GM04503 (cell line): ENCODE measurements at places on chromosomes 3 and 15.

GRCh38 chr3:4736284-4736861, 242.9 kb upstream of the BHLHE40 start:
- no peak for DNase-seq

DNA sequence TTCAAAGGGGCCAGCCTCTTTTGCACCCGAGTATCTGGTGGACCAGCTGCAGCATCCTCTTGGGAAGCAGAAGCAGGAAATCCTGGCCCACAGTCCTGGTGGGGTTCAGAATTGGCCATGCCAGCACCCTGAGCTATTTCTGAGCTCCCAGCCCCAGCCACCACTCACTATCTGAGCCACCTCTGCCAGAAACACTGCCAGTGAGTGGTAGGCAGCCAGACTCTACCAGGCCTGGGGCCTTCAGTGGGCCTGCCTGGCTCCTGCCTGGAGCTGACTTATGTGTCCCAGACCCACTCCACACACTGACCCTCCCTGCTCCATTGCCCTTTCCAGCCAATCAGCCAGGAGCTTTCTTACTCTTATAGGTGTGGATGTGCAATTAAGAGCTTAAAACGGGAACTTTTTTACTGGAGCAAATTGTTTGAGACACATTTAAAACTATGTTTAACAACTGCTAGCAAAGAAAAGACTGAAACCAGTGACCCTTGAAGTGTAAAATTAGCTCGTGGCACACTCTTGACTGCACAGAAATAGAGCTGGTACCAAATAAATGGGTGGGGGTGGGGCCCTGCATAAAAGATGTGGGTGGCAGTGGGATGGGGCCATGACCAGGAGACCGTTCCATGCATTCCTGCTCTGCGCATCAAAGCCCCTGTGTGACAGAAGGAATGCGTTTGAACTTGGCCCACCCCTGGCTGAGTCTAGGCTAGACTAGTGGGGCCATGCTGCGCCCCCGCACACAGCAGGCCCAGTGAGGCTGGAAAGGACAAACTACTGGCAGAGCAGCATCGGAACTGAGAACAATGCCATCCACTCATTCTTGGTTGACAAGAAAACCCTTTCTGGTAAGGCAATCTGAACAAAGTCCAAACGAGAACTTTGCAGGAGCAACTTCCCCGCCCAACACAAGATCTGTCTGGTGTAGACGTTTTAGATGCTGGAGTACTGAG, 48.0 kb downstream of the CTNNB1 start:
- no peak for DNase-seq

DNA sequence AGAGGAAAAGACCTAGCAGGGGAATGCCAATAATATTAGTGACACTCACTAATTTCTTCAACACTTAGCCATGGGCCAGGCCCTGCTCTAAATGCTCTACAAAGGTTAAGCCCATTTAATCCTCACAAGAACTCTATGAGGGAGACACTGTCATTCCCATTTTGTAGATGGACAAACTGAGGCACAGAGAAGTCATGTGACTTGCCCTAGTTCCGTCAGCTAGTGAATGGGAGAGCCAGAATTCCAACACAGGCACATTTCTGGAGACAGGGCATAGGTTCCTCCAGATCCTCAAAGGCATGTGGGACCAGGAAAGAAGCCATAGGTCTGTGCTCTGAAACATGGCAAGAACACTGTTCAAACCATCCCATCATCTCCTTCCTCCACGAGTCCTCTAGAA, 31.5 kb downstream of the LOXL1 start:
- no peak for DNase-seq

- no peak for DNase-seq
These were observed 33.4 kb downstream of the SLCO3A1 start for GRCh38 chr15:91886878-91887277.

GRCh38 chr3:194785315-194785714, 99.6 kb downstream of the FAM43A start:
- no peak for DNase-seq

DNA sequence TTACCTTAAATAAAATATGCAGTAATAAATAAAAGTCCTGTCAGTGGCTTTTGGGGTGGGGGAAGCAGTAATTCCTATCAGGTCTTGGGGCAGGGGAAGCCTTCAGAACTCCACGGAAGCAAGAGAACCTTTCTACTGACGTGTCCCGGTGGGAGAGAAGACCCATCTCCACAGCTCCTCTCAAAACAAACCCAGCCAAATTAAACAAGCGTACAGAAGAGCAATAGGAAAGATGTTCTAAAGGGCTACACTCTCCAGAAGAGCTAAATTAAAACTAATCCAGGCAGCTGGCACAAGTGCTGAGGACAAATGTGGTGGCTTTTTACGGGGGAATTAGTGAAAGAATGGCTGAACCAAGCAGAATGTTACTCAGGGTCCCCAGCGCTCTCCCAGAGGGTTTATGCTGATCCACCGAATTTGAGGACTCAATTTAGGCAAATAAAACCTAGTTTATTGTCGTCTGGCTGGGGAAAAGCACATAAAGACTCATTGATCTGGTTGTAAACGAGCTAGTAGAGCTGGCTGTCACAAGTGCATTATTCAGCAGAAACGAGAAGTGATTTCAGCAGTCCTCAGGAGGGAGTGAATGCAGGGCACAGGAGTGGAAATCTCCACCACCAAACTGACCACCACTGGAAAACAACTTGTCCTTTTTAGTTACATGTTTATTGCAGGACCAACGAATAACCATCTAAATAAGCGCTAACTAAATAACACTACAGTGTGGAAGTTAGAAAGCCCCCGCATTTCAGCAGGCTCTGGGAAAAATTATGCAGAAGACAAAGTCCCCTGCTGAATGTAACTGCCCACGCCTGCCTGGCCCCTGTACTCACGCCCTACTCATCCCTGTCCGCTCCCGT, 13.5 kb downstream of the BFSP2 start:
- no peak for DNase-seq

- no peak for DNase-seq
These were observed 3.0 kb downstream of the TBL1XR1 start for GRCh38 chr3:177194299-177194698.
